ENCODE measurements at places on chromosomes 7 and 10. TPM values are rescaled to one million over a fixed set of nuclear protein-coding genes. Genes with fewer than 3 reads are reported as not detected.

The FAM241B gene
- not detected for total RNA-seq

The CH25H gene
- total RNA-seq, result 0.70 TPM

The GHRHR gene
- not detected for total RNA-seq

The TSPAN13 gene
- total RNA-seq, result 53.9 TPM

The WASHC2A gene
- 50.8 TPM for total RNA-seq

The CARD11 gene
- 3.1 TPM for total RNA-seq

The ICA1 gene
- total RNA-seq, result 37.0 TPM

The MAT1A gene
- not detected for total RNA-seq

The NFE2L3 gene
- total RNA-seq, result 10.5 TPM

The SMKR1 gene
- total RNA-seq, result not detected

The FZD1 gene
- total RNA-seq, result 1.7 TPM

The ATP5MK gene
- total RNA-seq, result 176 TPM

The SYT15B gene
- 4.1 TPM for total RNA-seq

DNA sequence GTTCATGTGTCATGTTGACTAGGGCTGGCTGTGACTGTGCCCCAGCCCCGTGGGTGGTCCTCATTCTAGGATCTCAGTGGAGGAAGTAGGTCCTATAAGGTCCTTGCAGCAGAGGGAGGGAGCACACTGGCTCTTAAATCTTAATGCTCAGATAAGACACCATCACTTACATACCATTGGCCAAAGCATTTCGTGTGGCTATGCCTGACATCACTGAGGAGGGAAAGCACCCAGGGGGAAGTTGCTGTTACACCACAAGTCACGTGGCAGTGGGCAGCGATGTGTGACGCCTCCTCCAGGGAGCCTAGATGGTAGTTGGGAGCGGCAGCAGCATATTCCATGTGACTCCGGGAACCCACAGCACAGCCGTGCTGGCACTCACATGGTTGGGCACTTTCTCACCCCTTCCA lies 224.7 kb upstream of the SH2B2 start:
- H3K27me3 ChIP-seq, result no peaks in the 10 kb centered on the region
- no peaks in the 10 kb centered on the region for H3K36me3 ChIP-seq
- H3K4me1 ChIP-seq, result no peaks in the 10 kb centered on the region
- H3K27ac ChIP-seq, result no peak overlapping the region
- no peak for DNase-seq

DNA sequence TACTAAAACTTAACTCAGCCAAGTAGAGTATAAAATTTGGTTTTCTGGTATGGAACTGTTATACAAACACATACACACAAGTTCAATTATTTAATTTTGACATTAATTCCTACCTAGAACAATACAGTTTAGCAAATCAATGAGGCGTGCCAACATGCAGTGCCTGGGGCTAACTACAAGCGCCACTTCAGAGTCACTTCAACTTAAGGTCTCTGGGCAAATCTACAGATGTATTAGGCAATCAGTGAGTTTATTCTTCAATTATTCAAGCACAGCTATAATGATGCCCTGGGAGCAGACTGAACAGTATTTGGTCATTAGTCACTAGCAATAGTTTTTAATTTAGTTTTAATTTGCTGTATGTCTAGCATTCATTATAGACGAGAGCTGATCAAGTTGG lies 51.6 kb downstream of the HIBADH start:
- H3K36me3 ChIP-seq, result no peaks in the 10 kb centered on the region
- H3K4me3 ChIP-seq, result no peak overlapping the region
- DNase-seq, result no peak
- no peaks in the 10 kb centered on the region for H3K4me1 ChIP-seq
- no peak overlapping the region for H3K27ac ChIP-seq

GRCh38 chr7:137847568-137848050 lies 835 bp upstream of the DGKI start:
- no peaks in the 10 kb centered on the region for H3K36me3 ChIP-seq
- H3K27me3 ChIP-seq, result no peaks in the 10 kb centered on the region
- H3K4me3 ChIP-seq, result no peak overlapping the region
- H3K27ac ChIP-seq, result no peak overlapping the region
- DNase-seq, result no peak

GRCh38 chr10:19911886-19912285 lies 95.7 kb downstream of the PLXDC2 start:
- H3K4me1 ChIP-seq, result peaks cover 5% of the 10 kb centered on the region
- DNase-seq, result no peak
- H3K27ac ChIP-seq, result no peak overlapping the region
- no peaks in the 10 kb centered on the region for H3K27me3 ChIP-seq
- no peaks in the 10 kb centered on the region for H3K36me3 ChIP-seq

GRCh38 chr10:71974489-71975021 lies 10.4 kb downstream of the CHST3 start:
- H3K4me3 ChIP-seq, result no peak overlapping the region
- no peaks in the 10 kb centered on the region for H3K27me3 ChIP-seq
- no peaks in the 10 kb centered on the region for H3K4me1 ChIP-seq
- no peak for DNase-seq

DNA sequence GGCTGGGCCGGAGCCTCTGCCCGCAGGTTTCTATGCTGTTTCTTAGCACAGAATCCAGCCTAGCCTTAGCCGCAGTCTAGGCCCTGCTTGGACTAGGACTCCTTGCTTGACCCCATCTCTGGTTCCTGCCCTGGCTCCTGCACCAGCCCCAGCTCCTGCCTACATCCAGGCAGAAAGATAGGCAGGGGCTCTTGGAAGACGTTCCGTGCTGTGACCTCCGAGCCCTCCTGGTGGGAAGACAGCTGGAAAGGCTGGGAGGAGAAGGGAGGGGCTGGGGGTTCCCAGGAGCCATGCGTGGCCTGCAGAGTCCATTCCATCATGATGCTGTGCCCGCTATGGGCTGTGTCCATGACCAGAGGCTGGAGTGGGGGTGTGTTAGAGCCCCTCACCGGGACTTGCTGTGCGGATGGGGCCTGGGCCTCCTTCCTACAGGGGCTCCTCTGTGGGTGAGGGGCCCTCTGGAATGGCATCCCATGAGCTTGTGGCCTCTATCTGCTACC lies 26.2 kb downstream of the RAMP3 start:
- no peaks in the 10 kb centered on the region for H3K4me1 ChIP-seq
- H3K4me3 ChIP-seq, result no peak overlapping the region
- H3K27me3 ChIP-seq, result no peaks in the 10 kb centered on the region
- H3K36me3 ChIP-seq, result no peaks in the 10 kb centered on the region
- H3K27ac ChIP-seq, result no peak overlapping the region
- peak; percentile 32 for DNase-seq

- H3K27ac ChIP-seq, result peak overlapping the region; percentile 99
- no peaks in the 10 kb centered on the region for H3K36me3 ChIP-seq
- H3K4me3 ChIP-seq, result peak overlapping the region; percentile 89
- peaks cover 19% of the 10 kb centered on the region for H3K4me1 ChIP-seq
- peak; percentile 74 for DNase-seq
- no peaks in the 10 kb centered on the region for H3K27me3 ChIP-seq
These were observed 1.6 kb downstream of the VIM start for GRCh38 chr10:17229717-17229966.

GRCh38 chr7:50782375-50783208 lies at the start of gene GRB10:
GRB10 (minus strand) TSS chr7:50782896; CDS start chr7:50732322, 50,574 bp downstream.
- no peaks in the 10 kb centered on the region for H3K36me3 ChIP-seq
- peak within 1 kb of the TSS; percentile 54 for H3K4me3 ChIP-seq
- H3K27ac ChIP-seq, result no peak within 1 kb of the TSS
- DNase-seq, result peak; percentile 58
- H3K4me1 ChIP-seq, result no peaks in the 10 kb centered on the region

GRCh38 chr7:1448958-1449357 lies 10.3 kb downstream of the MICALL2 start:
- DNase-seq, result no peak
- H3K27me3 ChIP-seq, result no peaks in the 10 kb centered on the region
- H3K4me3 ChIP-seq, result no peak overlapping the region
- no peak overlapping the region for H3K27ac ChIP-seq
- no peaks in the 10 kb centered on the region for H3K4me1 ChIP-seq
- no peaks in the 10 kb centered on the region for H3K36me3 ChIP-seq

All from Peyer's patch (tissue), 4 donors.